GM04504 (cell line): ENCODE measurements at places on chromosomes 7 and 10.
A peak's percentile ranks its signal among the peaks of the same experiment; 100 is the strongest.

GRCh38 chr10:124644771-124645415 is 99.3 kb downstream of the FAM53B start:
- DNase-seq = no peak

- peak; percentile 51 for DNase-seq
Observed at GRCh38 chr7:105652359-105652993, 71.2 kb upstream of the EFCAB10 start.

DNA sequence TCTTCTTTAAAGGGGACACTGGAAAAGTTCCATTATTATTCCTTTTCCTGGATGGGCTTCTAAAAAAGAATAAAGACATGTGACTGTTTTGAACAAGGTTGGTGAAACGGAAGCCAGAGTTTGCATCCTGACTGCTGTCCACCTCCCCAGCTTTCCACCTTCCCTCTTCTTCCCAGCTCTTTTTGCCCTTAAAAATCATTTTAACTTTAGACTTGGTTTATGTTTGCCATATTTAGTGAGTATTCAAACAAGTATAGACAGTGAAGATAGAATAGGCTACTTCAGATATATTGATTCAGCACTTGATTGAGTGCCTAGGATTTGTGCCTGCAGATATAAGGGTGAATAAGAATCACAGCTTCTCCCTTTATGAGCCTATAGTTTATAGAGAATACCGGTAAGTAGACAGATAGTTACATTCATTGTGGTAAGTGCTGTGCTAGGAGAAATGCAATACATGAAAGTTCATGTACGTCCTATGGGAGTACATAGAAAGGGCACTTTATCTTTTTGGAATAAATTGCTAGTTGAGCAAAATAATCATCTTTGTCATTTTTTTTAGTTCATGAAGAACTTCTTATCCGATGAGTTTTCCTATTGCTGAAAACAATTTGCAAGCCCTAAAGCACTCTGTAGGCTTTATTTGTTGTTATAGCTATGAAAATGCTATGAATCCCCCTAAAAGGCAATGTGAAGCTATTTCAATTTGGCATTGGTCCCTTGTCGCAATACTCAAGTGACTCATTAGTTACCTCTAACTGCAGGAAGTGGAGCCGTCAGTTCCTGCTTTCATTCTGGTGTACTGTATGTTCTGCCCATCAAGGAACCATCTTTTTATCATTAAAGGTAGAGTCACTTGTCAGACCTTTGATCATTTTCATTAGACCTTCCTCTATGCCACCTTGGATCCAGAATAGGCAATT is 57.2 kb upstream of the STRIP2 start:
- DNase-seq = no peak

GRCh38 chr7:1663857-1664651 is 6.0 kb upstream of the ELFN1 start:
- no peak for DNase-seq

DNA sequence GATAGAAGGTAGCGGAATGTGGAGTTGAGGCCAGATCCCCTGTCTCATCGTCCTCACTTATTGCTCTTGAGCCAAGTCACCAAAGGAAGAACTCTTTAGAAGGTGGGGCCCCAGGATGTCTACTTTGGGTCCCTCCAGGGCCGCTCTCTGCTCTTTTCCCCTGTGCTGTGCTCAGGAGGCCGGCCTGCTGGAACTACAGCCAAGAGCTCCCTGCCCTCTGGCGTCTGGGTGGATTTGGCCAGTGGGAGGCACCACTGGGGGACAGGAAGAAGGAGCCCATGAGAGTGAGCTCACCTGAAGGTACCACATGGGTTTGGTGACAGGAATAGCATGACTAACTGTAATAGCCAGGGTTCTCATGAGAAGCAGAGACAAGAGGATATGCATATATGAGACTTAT is 97.7 kb upstream of the FAM180A start:
- DNase-seq = no peak

DNA sequence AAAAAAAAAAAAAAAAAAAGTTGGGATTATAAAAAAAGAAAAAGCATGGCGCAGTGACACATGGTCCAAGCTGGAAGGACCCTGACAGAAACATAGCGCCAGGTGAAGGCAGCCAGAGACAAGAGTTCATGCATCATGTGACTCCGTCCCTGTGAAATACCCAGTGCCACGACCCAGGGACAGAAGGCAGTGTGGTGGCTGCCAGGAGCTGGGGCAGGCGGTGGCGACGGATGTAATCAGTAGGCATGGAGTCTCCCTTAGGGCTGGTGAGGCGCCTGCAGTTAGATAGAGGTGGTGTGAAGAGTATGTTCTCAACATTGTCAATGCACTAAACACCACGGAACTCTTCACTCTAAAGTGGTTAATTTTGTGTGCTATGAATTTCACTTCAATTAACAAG is 43.9 kb downstream of the STK32C start:
- DNase-seq = no peak

GRCh38 chr10:97466755-97467154 is 20.8 kb downstream of the ZDHHC16 start:
- no peak for DNase-seq

DNA sequence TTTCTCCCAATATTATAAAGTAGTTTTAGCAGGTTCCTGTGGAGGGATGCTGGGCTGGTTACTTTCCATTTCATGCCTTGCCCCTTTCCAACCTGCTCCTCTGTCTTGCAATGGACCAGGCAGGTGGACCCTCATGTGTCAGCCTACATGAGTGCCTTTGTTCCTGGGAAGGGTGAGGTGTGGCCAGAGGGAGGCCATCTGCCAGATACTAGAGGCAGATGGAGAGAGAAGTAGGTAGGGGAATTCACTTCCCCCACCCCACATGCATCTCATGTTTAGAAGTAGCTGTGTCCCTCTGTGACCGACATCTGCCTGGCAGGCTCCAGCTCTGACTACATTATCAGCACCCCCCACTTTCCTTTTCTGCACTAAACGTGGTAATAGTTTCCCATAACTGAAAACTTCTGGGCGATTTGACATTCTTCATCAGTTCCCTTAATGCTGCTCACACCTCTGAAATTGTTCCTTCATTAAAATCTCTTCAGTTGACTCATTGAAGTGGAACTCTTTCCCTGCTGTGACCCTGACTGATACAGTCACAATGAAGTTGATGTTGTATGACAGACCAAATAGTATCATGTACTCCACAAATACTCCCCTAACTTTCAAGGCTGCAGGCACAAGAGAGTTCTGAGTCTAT is 396.3 kb upstream of the FZD8 start:
- no peak for DNase-seq

DNA sequence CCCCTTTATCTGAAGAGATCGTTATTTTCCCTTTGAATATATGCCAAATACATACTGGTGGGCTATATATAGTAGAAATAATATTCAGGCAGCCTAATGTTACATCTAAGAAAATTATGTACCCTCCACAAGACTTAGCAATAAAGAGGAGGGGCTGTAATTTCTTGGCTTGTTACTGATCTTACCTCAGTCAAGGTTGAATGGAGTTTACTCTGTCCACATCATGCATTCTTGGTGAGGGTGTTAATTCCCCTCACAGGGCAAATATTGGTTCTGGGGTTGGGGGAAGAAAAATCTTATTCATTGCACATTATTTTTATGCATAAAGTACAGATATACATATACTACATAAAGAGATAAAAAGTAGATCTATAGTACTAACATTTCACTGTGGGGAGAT is 145.8 kb upstream of the ANK3 start:
- DNase-seq = no peak

- peak; percentile 69 for DNase-seq
Observed at GRCh38 chr7:105013816-105014692, at the start of gene KMT2E. Gene KMT2E, plus strand, starts transcription at chr7:105014205. Its CDS starts 26,748 bp downstream, at chr7:105040953.

DNA sequence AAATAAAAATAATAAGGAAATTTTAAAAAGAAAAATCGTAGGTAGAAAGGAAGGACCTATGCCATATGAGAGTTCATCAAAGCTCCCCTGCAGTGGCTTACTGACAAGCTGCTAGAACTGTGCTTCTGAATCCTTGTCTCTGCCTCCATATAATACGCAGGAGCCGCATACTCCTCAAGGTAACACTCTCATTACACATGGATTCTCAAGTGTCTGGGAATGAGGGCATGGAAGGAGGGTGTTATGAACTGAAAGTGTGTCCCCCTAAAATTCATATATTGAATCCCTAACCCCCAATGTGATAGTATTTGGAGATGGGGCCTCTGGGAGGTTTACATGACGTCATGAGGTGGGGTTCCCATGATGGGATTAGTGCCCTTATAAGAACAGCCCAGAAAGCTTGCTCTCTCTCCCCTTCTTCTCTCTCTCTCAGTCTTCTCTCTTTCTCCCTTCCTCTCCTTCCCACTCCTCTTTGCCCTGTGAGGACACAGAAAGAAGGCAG is 35.2 kb downstream of the CREB3L2 start:
- no peak for DNase-seq

DNA sequence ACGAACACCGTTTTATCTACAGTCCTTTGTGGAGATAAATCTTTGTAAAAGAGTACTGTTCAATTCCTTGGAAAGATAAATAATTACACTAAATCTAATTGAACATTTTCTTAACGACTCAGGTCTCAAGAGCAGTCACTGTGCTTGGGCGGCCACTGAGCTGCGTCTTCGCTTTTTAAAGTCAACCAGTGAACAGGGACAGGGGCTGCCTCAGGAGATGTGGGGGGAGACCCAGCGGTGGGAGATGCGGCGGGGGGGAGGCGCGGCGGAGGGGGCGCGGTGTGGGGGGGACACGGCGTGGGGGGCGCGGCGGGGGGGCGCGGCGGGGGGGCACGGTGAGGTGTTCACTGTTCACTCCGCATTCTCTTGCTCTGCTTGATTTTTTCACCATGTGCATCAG is 39.8 kb downstream of the CAMK2B start:
- DNase-seq = no peak

DNA sequence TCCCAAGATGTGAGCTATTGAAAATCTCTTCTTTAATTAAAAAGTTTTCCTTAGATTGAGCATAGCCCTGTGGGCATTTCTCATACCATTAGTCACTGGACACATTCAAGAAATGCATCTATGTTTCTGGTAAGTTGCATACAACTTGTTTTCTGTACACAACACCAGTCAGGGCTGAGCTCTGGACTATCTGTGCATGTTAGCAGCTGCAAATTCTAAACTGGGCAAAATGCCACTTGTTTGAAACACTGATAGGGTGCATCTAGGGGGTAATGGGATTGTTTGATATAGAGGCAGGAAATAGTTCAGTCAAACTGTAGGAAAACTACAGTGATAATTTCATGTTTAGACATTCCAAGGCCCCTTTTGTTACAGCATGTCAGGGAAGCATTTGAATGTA is 145.6 kb upstream of the NPY start:
- DNase-seq = no peak

GRCh38 chr7:17299483-17299991 is 1.1 kb downstream of the AHR start:
- no peak for DNase-seq
